Bronchial smooth muscle cell (primary cell): ENCODE measurements at places on chromosomes 3 and 15. TPM values are rescaled to one million over a fixed set of nuclear protein-coding genes. Genes with fewer than 3 reads are reported as not detected.

Gene TAGLN3
- 0.69 and 4.4 TPM in 2 replicates for total RNA-seq

Gene MOBP
- total RNA-seq = under 0.01 TPM in 1 of 2 replicates, not detected in the other

Gene CHRD
- total RNA-seq = 1.1 and 6.1 TPM in 2 replicates

Gene MGLL
- total RNA-seq = 12.8 and 13.6 TPM in 2 replicates

Gene SLC28A2
- not detected in 2 replicates for total RNA-seq

Gene C3orf52
- total RNA-seq = 2.0 and 3.0 TPM in 2 replicates

Gene NOP10
- total RNA-seq = 107 and 185 TPM in 2 replicates

Gene VEPH1
- total RNA-seq = 24.0 and 30.5 TPM in 2 replicates

Gene C3orf20
- not detected in 2 replicates for total RNA-seq

Gene RAP2B
- 18.3 and 18.5 TPM in 2 replicates for total RNA-seq

Gene EPHA6
- 0.26 TPM in 1 of 2 replicates, not detected in the other for total RNA-seq

Gene FMN1
- total RNA-seq = 2.8 and 26.4 TPM in 2 replicates
